ENCODE measurements at places on chromosomes 4 and X.

GRCh38 chr4:54937501-54937900 lies 187.9 kb downstream of the KDR start:
- no peak for DNase-seq

DNA sequence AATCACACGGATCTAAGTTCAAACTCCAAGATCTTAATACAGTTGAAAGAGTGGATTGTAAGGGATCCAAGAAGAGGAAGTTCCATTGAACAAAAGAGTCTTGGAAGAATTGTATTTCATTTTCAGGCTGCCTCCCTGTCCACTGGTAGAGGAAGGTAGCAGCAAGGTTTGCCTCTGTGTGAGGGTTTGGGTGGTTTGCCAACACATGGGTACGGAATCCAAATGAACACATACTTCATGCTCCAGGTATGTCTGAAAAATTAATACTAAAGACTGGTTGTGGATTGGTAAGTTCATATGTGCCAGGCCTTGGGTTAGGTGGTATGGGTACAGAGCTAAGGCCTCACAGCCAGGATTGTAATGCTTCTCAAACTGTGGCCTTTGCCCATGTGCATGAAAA lies 523.6 kb upstream of the BOD1L1 start:
- no peak for DNase-seq

DNA sequence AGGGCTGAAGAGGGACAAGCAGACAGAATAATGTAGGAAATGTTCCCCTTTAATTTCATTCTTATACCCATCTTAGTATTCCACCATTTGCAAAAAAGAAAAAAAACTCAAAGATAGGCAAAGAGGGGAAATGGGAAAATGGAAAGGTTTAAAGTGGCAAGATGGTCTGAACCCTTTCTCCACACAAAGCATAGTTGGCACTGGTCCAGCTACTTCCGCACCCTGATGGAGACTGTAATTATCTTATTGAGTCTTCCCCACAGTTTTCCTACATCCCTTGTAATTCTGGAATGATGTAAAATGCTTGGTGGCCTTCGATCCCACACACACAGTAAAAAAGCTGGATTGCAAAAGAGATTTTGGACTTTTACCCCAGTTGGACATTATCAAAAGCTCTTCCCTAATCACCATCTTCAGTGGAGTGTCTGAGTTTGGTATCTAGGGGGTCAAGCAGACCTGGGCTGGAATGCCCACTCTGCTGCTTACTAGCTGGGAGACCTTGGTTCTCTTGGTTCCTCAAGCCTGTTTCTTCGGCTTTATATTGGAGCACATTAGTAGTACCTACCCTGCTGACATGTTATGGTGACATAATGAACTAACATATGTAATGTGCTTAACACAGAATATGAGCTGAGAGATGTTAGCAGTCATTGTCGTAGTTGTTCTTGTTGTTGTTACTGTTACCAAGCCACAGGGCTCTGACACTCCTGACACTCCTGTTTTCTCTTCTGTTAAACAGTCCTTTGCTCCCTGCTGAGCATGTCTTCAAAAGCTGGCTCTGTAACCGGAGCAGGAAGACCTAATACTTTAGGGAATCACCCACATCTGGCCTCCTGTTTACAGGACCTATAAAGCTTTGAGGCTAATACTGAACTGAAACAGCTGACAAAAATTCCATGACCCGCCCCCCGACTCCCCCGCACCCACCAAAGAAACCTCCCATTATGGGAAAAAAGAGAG lies 4.7 kb downstream of the SRPX2 start:
- DNase-seq, result no peak

GRCh38 chrX:12118134-12118533 lies 20.1 kb upstream of the FRMPD4 start:
- DNase-seq, result no peak

- no peak for DNase-seq
These were observed 124.4 kb downstream of the ZNF827 start for GRCh38 chr4:145814246-145814645.

GRCh38 chrX:150362599-150363481 lies at the start of gene MAMLD1:
TSS of gene MAMLD1 (plus strand) at chrX:150363317. CDS start at chrX:150445517, 82,200 bp downstream.
- DNase-seq, result no peak

GRCh38 chrX:115339441-115340025 lies 50.0 kb downstream of the LUZP4 start:
- no peak for DNase-seq

GRCh38 chr4:158033416-158034120 lies 139.3 kb downstream of the GASK1B start:
- no peak for DNase-seq

DNA sequence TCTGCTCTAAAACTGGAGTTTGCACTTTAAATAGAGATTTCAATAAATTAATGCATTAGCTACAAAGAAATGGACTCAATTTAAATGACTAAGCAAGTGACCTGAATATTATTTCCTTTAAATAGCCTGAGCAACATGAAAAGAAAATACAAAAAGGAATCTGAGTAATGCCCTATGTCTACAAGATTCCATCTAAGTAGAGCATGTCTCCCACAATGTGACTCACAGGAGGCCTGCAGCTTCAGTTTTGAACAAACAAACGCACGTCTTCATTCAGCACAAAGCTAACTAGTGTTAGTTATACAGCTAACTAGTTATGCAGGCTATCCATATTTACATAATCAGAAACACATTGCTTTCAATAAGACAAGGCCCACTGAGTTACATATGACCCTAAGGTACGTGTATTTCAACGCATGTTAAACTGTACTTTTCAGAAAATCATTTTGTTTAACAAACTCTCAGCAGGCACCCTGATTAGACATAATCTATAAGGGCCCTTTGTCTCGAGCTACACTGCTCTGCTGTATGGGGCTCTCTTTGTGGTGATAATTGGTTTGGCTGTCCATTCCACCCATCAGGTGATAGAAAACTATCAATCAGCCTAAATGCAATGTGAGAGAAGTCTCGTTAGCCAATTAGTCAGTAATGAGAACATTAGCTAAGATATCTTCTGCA lies 116.5 kb downstream of the MAML3 start:
- no peak for DNase-seq

GRCh38 chr4:8913121-8913857 lies 41.6 kb upstream of the HMX1 start:
- no peak for DNase-seq

DNA sequence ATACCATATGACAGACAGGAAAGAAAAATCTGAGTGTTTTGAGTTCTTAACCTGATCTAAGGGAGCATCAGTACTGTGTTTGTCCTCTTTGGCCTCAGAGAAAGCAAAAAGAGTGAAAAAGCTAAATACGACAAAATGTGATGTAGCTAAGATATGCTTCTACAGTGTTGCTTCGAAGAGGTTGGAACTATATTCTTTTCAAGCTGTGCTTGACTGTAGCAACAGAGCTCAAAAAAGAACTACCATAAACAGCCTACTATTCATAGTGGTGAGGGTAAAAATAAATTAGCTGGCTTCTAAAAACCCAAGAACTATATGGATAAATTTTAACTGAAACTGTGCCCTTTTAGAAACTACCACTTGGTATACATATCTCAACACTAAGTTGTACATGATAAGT lies 881.8 kb upstream of the PCDH10 start:
- no peak for DNase-seq

GRCh38 chr4:173556398-173557131 lies 26.5 kb upstream of the HAND2 start:
- no peak for DNase-seq

All from cortex of kidney (tissue), 1 donor.